A549 treated with Hydrocortisone at 1 μM for 4 hours (cell line): ENCODE measurements at places on chromosomes 13 and 19. TPM values are rescaled to one million over a fixed set of nuclear protein-coding genes. Genes with fewer than 3 reads are reported as not detected.

The TTC9B gene
- total RNA-seq, result 0.16 to 0.79 TPM (median 0.45 TPM) in 5 replicates

The TLE6 gene
- total RNA-seq, result 3.5 to 5.9 TPM (median 4.5 TPM) in 5 replicates

The OR10H1 gene
- total RNA-seq, result not detected in 5 replicates

The NDUFA13 gene
- total RNA-seq, result 141 to 164 TPM (median 157 TPM) in 5 replicates

The COL5A3 gene
- total RNA-seq, result 2.7 to 4.3 TPM (median 3.0 TPM) in 5 replicates

The UBA52 gene
- total RNA-seq, result 920 to 1,228 TPM (median 1,167 TPM) in 5 replicates

The CCL25 gene
- not detected in 5 replicates for total RNA-seq
